ENCODE measurements at places on chromosomes 7 and 10.

DNA sequence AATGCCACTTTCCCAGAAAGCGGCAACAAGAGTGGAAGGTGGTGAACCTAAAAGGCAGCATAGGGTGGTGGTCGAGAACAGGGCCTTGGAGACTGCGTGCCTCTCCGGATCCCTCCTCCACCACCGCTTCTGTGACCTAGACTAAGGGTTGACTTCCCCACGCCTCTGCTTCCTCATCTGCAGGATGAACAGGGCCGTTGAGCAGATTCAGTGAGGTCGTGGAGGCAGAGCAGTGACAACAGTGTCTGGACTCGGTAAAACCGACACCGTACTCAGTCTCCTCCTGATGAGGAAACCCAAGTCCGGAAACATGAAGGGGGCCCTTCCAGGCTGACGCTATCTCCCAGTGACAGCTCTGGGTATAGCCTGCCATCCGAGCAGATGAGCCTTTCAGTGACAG is 162.6 kb downstream of the CELF2 start:
- peak; percentile 22 for DNase-seq

- DNase-seq, result no peak
These were observed 225.6 kb upstream of the CACNA2D1 start for GRCh38 chr7:82669141-82669540.

DNA sequence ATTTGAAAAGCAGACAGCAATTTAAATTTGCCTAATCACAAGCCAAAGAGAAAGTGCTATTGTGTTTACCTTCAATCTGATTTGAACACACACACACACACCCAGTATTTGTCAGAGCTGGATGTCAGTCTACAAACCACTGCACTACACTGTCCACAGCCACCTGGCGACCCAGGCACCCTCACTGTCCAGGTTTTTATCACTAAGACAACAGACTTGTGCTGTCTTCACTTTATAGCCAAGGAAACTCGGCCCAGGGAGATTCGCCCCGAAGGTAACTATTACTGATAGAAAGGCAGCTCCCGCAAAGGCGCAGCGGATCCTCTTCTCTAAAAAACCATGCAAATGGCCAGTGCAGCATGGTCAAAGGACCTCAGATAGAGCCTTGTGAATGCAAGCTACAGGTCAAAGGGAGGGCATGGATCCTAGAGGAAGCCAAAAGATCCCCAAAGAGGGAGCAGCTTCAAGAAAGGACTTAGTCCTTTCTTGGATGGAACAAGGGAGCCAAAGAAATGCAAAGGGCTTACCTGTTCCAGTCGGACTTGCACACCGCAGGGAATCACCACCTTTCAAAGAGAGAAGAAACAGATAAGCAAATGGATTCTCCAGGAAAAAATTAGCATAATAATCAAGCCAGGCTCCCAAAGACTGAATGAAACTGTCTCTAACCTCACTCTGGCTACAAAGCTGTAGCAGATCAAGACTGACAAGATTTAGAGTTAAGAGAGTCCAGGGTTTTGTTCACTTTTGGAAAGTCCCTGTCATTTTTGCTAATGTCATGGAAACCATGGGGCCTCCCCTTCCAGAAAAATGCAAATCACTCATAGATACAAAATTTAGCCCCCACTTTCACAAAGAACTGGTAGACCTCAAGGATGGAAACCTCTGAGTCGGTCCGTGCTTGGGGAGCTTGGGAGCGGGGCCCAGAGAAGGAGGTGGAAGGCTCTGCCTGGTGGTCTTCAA is 101.1 kb downstream of the TNS3 start:
- no peak for DNase-seq

- DNase-seq, result no peak
These were observed 124.4 kb downstream of the PIP4K2A start for GRCh38 chr10:22589851-22590514.

GRCh38 chr7:2484868-2485267 is 8.7 kb upstream of the GRIFIN start:
- no peak for DNase-seq

- no peak for DNase-seq
These were observed 87.5 kb upstream of the ZNF92 start for GRCh38 chr7:65285906-65286864.

- no peak for DNase-seq
These were observed 49.8 kb upstream of the LEP start for GRCh38 chr7:128191136-128191844.

DNA sequence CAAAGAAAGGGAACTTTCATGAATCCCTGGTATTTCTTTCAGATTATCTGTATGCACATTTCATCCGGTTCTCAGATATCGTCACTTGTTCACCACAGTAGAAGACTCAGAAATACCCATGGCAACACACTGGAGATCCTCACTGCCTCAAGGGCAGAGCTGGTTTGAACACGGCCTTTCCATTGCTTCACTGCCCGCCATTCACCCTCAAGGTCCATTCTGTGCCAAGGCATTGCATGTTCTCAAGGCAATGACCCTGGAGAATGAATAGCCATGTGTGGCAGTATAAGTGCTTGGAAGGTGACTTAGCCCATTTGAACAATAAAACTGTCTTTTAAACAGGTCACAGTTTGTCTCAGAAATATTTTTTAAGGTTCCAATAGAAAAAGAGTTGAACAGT is 606.5 kb downstream of the IPMK start:
- DNase-seq, result no peak

DNA sequence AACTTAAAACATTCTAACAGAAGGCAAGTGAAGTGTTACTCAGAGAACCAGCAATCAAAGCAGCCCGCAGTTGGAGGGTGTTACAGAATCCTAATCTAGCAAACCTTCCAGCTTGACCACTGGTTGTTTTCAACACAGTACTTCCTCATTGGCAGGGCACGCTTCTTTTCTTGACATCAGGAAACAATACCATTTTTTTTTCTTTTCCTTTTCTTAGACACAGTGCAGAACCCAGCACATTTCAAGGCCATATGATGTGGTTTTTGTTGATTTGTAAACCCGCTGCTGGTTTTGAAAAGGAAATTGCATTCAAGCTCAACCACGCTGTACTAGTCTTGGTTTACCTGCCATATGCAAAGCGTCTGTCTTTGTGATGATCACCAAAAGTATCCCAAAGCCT is 33.4 kb downstream of the RHOBTB1 start:
- no peak for DNase-seq

DNA sequence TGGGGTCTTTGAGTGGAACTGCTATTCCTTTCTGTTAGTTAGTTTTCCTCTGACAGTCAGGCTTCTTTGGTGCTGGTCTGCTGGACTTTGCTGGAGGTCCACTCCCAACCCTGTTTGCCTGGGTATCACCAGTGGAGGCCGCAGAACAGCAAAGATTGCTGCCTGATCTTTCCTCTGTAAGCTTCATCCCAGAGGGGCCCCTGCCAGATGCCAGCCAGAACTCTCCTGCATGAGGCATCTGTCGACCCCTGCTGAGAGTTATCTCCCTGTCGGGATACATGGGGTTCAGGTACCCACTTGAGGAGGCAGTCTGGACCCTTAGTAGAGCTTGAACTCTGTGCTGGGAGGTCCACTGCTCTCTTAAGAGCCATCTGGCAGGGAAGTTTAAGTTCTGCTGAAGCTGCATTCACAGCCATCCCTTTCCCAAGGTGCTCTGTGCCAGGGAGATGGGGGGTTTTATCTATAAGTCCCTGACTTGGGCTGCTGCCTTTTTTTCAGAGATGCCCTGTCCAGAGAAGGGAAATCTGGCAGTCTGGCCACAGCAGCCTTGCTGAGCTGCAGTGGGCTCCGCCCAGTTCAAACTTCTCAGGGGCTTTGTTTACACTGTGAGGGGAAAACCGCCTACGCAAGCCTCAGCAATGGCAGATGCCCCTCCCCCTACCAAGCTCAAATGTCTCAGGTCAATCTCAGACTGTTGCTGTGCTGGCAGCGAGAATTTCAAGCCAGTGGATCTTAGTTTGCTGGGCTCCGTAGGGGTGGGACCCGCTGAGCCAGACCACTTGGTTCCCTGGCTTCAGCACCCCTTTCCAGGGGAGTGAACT is 89.7 kb upstream of the CDK6 start:
- DNase-seq, result no peak

- no peak for DNase-seq
These were observed 159.9 kb upstream of the MGMT start for GRCh38 chr10:129307141-129307540.

GRCh38 chr7:149427096-149427680 is 33.7 kb downstream of the ZNF777 start:
- no peak for DNase-seq

DNA sequence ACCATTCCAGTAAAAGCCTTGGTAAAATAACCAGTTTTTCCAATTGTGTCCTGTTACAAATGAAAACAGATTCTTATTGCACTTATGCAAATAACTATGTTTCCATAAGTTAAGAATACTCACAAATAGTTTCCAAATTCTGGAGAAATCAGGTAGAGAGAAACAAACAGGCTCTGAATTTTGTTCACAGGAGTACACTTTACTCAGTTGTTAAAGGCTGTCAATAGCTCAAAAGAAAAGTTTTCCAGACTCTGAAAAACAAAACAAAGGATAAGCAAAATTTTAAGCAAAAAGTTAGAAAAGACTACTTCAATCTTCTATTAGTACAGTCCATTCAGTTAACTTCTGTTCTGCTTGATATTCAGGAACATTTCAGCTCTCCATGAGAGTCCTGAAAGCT is 32.8 kb upstream of the ZNF365 start:
- no peak for DNase-seq

DNA sequence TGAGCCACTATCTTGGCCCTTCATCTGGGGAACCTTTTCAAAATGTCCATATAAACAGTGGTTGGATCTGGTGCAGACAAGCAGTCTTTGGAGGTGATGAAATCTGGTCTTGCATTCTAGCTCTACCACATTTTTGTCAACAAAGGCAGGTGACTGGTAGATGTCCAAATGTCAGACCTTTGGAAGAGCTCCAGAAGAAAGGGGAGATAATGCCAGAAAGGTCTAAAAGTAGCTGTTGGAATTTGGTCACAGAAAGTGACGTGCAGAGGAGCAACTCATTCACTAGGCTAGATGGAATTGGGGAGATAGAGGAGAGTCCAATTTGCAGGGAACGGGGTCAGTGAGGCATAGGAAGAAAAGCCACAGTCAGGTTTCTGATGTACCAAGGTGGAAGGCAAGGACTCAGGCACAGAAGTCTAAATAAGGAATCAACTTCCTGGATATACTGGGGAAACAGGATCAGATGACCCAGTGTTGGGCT is 36.4 kb upstream of the WAC start:
- no peak for DNase-seq

DNA sequence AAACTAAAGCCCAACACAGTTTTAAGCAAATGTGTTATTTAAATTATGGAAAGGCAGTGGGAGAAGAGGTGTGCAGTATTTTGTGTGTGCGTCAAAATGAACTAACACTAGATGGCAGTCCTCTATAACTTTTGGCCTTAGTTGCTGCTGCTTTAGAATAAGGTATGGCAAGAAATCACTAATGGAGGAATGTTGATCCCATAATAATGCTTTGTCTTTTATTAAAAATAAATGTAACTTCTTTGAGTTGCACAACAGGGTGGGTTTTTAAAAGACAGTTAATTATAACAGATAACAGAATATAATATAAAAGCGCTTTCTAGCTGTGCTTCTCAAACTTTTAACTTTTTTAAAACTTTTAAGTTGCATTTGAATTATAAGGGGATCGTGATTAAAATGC is 56.4 kb downstream of the BBS9 start:
- no peak for DNase-seq

GRCh38 chr10:58431903-58432302 is 46.7 kb downstream of the TFAM start:
- no peak for DNase-seq

DNA sequence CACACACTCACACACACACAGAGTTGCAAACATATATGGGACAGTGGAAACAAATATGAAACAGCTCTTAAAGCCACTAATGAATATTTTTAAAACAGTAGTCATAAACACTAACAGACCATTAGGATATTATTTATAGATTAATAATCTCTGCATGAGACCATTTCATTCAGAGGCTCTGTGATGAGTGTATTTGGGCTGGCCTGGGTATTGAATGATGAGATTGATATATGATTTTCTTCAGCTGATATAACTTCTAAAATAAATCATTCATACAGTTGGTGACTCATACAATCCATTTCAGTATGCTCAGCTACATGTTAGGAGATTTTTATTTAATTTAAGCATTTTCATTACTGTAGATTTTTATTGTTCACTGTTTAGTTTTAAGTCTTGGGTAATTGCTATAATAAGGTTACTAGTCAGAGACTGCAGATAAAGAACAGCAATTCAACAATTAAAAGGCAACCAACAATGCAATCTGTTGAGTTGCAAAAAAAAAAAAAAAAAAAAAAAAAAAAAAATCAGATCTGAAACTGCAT is 25.2 kb upstream of the AGK start:
- DNase-seq, result no peak

GRCh38 chr10:14564268-14564744 is 210.4 kb downstream of the FAM107B start:
- no peak for DNase-seq

DNA sequence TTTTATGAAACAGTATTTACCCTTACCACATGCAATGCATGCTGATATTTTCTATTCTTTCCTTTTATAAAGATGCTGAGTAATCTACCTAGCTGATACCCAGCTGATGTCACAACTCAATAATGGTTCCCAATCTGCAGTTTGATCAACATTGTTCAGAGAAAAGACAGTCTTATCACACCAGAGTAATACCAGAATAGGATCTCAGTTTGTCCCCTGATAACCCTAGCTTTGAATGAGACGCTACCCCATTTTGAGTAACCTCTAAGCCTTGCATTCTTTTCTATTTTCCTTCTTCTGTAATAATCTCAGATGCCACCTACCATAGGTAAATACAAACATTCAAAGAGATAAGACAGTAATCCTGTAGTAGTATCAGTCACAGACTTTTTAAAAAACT is 99.6 kb upstream of the RELN start:
- no peak for DNase-seq

- DNase-seq, result no peak
These were observed 4.6 kb downstream of the DCLRE1C start for GRCh38 chr10:14949291-14949690.

GRCh38 chr7:124071843-124072242 is 39.0 kb upstream of the TMEM229A start:
- no peak for DNase-seq

GRCh38 chr7:29563590-29564495 is at the start of gene PRR15:
PRR15 (plus strand) TSS chr7:29563835; CDS start chr7:29566330, 2,495 bp downstream.
- DNase-seq, result no peak

DNA sequence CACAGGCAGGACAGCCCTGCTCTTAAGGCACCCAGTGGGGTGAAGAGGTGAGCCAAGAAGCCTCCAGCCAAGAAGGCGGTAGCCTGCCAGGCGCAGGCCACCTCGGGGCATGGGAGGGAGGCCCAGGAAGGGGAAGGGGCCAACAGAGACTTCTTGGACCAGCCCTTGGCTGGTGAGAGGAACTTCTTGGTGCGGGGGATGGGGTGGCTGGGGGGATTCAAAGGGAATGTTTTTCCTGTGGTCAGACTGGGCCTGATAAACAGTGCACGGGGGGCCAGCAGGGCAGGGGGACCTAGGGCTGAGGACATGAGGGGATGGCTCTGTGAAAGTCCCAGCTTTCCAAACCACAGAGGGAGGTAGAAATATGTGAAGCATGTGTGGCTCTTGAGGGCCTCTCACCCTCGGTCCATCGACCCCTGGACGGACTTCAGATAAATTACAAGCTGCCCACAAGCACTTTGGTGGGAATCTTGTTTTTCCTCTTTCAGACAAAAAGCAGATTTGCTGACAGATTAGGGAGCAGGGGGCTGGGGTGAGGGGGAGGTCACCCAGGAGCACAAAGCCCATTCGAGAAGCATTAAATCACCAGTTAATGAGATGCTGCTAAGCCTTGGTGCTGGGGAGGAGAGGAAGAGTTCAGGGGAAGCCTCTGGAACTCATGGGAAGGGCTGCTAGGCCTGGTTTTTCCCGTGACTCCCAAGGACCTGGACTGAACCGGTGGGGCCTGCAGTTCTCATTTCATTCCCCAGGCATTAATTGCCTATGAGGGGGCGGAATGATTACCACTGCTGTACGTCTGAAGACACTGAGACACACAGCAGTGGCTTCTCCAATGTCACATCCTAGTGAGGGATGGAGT is 11.3 kb downstream of the CRYGN start:
- DNase-seq, result no peak
